ENCODE measurements at places on chromosomes 1 and 21.
A peak's percentile ranks its signal among the peaks of the same experiment; 100 is the strongest.

DNA sequence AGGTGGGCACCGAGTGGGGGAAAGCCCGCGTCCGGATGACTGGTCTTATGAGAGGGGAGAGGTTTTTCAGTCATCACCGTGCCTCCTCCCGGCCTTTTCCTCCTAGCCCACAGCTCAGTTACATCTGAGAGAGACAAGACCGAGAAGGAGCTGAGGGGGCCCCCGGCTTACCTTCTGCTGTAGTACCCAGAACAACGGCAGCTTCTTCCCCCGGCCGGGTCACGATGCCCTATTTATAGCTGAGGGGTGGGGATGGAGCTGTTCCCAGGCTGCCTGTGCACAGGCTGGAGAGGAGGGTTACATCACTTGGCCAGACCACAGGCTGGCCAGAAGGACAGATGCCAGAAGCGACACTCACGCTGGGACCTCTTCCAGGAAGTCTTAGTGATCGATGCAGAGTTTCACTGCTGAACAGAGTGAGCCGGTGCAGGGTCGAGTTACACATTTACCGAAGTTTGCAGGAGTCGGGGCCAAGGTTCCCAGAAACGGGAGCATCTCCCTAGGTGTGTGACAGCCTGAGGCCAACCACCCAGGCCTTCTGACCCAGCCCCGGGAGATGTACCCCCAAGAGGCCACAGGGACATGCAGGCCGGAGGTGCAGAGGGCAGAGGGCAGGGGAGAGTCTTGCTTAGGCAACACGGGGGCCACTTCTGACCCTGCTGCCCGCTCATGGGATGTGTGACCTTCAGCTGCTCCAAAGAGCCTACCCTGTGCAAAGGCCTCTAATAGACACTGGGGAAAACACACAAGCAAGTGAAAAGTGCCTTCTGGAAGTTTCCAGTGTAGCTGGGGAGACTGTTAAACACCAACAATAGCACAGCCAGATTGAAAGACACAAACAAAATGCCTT, at the start of gene AGT:
Gene AGT (minus strand): TSS at position 208 of the 850 bp plus-strand sequence. CDS start 3,299 bp downstream, outside the sequence.
- DNase-seq, result no peak

DNA sequence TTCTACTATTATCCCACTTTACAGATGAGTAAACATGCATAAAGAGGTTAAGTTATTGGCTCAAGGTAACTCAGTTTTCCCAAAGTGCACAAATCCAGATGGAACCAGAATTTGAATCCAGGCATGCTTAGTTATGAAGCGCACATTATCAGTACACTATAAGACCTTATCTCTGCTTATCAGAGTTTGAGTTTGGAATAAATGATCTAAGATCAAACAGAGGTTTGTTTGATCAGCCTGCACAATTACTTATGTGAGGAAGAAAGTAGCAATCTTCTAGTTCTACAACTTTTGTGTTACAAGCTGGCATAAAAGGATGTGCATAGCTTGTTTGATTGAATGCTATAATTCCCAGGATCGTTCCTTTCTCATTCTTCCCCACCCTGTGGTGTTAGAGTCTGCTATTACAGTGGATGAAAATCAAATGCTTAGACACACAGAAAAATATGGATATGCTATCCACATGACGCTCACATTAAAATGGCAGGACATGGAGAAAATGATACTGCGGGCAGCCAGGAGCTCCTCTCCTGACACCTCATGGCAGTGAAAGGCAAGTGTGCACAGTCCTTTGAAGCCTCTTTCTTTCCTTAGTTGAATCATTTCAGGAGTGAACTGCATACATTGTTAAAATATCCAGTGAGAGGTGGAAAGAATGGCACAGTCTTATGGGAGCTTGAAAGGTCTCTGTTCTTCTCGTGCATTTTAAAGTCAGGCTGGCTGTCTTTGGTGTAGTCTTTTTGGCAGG, 23.9 kb upstream of the PBX1 start:
- DNase-seq, result no peak

DNA sequence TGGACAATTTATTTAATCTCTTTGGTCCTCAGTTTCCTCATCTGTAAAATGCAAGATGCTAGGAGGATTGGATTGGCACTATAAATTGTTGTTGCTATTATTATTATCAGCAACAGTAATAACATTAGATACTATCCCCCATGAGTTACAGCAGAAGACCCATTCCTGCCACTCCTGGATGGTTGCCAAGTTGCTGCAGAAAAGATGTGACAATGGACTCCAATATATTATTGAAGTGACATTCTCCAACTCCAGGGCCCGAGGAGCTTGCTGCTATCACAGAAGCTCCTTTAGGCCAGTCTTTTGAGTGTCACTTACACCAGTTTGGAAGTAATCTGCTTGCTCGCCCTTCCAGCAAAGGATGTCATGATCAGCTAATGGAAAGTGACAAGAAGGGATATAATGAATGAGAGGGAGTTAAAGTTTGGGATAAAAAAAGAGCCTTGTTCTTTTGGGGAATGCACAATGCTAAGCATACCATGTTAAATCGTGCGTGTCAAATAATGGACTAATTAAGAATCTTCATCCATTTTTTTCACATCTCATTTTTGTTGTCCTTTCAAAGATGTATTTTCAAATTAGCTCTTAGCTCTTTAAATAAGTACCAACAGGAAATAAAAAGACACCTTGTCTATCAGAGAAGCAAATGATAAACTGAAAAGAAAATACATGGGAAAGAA, 19.5 kb upstream of the PROX1 start:
- DNase-seq, result no peak

GRCh38 chr1:217562229-217562878, 68.5 kb downstream of the GPATCH2 start:
- DNase-seq, result no peak

- DNase-seq, result no peak
Observed at GRCh38 chr1:184285401-184286087, 101.3 kb upstream of the C1orf21 start.

DNA sequence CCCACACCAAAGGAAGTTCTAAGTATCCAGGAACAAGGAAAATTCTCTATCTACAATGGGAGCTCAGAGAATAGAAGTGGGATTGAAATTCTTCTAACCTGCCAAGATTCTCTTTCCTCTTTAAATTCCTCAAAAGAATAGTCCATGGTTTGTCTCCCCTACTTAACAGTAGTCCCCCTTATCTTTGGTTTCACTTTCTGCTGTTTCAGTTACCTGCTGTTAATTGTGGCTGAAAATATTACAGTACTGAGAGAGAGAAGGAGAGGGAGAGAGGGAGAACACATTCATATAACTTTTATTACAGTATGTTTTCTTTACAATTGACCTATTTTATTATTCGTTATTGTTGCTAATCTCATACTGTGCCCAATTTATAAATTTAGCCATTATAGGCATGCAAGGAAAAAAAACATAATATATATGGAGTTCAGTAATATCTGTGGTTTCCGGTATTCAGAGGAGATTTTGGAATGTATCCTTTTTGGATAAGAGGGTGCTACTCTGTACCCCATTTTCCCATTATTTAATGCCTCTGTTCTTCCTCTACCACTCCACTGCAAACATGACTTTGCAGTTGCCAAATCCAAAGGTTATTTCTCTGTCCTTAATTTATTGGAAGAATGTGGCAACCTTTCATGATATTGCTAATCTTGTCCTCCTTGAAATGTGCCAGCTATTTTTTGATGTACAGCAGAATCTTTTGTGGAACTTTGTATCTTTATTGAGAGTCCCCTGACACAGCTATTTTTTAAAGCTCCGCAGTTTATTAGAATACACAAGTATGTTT, 68.0 kb downstream of the USP25 start:
- DNase-seq, result no peak

- no peak for DNase-seq
Observed at GRCh38 chr1:5271264-5271663, 616.9 kb downstream of the AJAP1 start.

GRCh38 chr1:30998171-30998570, 67.3 kb downstream of the PUM1 start:
- no peak for DNase-seq

GRCh38 chr1:213533125-213533524, 454.6 kb upstream of the PROX1 start:
- no peak for DNase-seq

DNA sequence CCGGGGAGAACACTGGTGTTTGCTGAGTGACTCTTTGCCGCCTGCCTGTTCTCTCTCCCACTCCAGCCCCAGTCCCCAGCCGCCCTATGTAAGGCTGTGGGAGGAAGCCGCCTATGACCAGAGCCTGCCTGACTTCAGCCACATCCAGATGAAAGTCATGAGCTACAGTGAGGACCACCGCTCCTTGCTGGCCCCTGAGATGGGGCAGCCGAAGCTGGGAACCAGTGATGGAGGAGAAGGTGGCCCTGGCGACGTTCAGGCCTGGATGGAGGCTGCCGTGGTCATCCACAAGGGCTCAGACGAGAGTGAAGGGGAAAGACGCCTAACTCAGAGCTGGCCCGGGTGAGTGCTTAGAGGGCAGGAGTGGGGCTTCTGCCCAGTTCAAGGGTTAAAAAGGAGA, 8.2 kb downstream of the BSND start:
- no peak for DNase-seq

GRCh38 chr1:6971048-6971447, 185.8 kb downstream of the CAMTA1 start:
- DNase-seq, result no peak

- no peak for DNase-seq
Observed at GRCh38 chr1:101247404-101248287, 10.8 kb downstream of the S1PR1 start.

- DNase-seq, result no peak
Observed at GRCh38 chr1:212067787-212068186, 32.2 kb downstream of the DTL start.

DNA sequence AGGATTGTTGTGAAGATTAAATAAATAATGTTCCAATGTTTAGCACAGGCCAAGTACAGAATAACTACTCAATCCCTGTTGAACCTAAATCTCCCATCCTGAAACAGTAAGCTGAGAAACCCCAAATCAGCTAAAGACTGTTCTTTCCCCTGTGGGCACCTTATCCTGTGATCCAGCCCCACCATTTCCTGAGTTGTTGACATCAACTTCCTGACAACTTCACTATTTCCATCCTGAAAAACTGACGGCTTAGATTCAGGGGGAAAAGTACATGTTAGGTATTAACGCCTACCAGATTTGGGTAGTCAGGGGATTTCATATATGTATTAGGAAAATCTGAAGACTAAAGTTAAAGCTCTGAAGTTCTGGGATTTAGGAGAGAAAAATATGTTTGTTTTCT, 51.7 kb upstream of the PALMD start:
- no peak for DNase-seq

- no peak for DNase-seq
Observed at GRCh38 chr1:240363315-240363714, 248.6 kb downstream of the GREM2 start.

GRCh38 chr21:41235201-41235600, 67.2 kb downstream of the BACE2 start:
- no peak for DNase-seq

DNA sequence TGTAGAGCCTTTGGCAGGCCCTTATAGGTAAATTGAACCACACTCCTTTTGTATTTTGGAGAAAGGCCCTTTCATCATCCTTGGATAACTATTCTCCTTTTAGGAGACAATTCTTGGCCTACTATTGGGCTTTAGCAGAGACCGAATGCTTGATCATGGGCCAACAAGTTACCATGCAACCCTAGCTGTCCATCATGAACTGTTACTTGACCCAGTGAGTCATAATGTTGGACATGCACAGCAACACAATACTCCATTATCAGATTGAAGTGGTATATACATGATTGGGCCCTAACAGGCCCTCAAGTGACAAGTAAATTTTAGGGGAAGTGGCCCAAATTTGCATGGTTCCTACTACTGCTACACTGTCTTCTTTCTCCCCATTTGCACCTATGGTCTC, 84.4 kb downstream of the CATSPERE start:
- DNase-seq, result no peak

GRCh38 chr1:39922251-39922688, 20.6 kb upstream of the MYCL start:
- no peak for DNase-seq

DNA sequence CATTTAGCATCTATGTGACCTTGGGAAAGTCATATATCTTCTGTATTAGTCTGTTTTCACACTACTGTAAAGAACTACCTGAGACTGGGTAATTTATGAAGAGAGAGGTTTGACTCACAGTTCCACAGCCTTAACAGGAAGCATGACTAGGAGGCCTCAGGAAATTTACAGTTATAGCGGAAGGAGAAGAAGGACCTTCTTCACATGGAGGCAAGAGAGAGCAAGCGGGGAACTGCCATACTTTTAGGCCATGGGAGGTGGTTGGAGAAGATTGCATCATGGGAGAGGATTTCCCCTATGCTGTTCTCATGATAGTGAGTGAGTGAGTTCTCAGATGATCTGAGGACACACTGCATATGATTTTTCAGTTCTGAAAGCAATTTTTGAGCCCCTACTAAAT, 87.9 kb downstream of the CLEC20A start:
- no peak for DNase-seq

GRCh38 chr1:33150522-33150921, 31.3 kb downstream of the TRIM62 start:
- DNase-seq, result no peak

DNA sequence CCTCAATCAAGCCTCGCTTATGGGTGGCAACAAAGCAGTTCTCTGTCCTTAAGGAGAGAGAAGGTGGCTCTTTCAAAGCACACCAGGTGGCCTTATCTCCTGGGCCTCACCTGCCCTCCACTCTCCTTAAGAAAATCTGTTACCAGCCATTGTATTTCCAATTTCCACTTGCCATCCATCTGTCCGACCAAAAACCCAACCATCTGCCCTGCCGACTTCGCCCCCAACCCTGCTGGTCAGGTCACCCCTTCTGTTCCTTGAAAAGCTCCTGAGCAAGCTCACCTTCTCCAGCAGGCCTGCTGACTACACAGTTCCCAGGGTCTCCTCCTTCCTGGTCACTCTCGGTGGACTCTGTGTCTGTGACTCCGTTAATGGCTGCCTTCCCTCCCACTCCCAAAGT, 619 bp upstream of the IGFN1 start:
- DNase-seq, result no peak

DNA sequence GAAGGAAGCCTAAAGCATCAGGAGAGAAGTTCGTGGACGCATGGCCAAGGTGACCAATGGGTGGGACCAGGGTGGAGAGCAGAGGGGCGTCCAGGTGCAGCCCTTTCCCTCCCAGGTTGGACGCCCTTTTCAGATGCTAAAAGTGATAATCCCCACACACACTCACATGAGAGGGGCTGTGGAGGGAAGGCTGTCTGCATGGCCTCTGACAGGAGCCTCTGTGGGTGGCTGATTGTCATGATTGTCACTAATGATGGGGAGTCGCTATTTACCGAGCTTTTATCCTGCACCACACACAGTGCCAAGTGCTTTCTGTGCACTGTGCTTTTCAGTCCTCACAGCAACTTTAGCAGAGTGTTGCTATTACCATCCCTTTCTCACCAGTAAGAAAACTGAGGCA, 27.1 kb upstream of the C1QA start:
- no peak for DNase-seq

- DNase-seq, result no peak
Observed at GRCh38 chr1:19370453-19371170, 58.5 kb downstream of the SLC66A1 start.

DNA sequence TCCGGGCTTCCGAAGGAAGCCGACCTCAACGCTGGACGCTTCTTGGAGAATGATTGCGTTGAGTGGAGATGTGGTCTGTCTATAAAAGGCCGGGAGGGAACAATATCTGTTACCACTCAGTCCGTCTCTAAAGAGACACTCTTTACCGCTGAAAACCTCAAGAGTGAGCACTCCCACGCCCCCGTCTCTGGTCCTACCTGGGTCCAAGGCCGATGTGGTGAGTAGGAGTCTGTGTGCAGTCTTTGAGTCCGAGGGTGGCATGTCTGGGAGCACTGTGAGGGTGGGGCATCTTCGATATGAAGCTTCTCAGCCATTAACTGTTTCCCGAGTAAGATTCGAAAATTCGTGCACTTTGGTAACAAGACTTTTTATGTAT, 576 bp downstream of the ZFP69 start:
- DNase-seq, result peak; percentile 2

- no peak for DNase-seq
Observed at GRCh38 chr21:28436286-28436932, 556.3 kb downstream of the LTN1 start.

Data from activated T-helper 9 cell treated with anti-CD3 and anti-CD28 coated beads, Interleukin-2, amount 50 U/mL, for 16 hours (primary cell).